ENCODE measurements at places on chromosomes 11 and 22. TPM values are rescaled to one million over a fixed set of nuclear protein-coding genes. Genes with fewer than 3 reads are reported as not detected.
A peak's percentile ranks its signal among the peaks of the same experiment; 100 is the strongest.

The OSM gene
- not detected for total RNA-seq

The APLNR gene
- total RNA-seq: not detected

The TMEM121B gene
- total RNA-seq: 0.82 TPM

The CLDN5 gene
- total RNA-seq: not detected

The RIC3 gene
- not detected for total RNA-seq

The EIF4G2 gene
- total RNA-seq: 1,287 TPM

The CCDC87 gene
- 1.0 TPM for total RNA-seq

The FAT3 gene
- not detected for total RNA-seq

The PRR5L gene
- not detected for total RNA-seq

DNA sequence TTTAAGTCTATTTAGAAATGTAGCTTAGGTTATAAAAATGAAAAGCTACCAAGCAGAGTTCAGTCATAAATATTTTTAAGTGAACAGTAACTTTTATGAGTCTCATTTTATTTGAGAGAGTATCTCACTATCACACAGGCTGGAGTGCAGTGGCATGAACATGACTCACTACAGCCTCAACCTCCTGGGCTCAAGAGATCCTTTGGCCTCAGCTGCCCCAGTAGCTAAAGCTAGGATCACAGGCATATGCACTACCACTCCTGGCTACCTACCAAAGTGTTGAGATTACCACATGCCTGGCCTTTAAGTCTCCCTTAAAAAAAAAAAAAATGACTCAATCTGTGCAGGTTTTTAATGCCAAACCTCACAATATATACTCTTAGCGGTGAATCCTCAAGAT is 34.7 kb upstream of the CLNS1A start:
- peaks cover 14% of the 10 kb centered on the region for H3K4me1 ChIP-seq
- no peak for DNase-seq
- peaks cover 9% of the 10 kb centered on the region for H3K36me3 ChIP-seq

- no peak overlapping the region for H3K27ac ChIP-seq
- H3K27me3 ChIP-seq: no peaks in the 10 kb centered on the region
- peak; percentile 13 for DNase-seq
- no peaks in the 10 kb centered on the region for H3K36me3 ChIP-seq
Observed at GRCh38 chr22:47012589-47013370, 250.3 kb downstream of the TBC1D22A start.

DNA sequence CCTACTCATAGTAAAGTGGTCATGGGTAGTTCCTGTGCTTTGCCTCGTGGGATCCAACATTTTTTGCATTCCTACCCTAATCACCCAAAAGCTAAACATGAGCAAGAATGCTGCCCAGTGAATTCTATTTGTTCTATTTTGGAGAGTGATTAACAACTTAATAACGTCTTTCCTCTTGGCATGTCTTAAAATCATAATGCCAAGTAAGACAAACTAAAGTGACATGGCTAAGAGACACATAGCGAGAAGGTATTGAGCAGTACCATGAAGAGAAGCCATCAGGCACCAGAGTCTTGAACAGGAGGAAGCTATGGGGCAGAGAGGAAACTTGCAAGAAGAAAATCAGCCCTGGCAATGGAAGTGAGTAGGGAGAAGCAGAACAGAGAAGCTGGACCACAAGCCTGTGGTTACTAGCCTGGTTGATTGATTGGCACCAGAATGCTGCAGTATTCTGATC is 32.0 kb downstream of the EXPH5 start:
- H3K27ac ChIP-seq: peak overlapping the region; percentile 58
- peaks cover 27% of the 10 kb centered on the region for H3K4me1 ChIP-seq
- no peak for DNase-seq
- H3K4me3 ChIP-seq: no peak overlapping the region
- H3K27me3 ChIP-seq: no peaks in the 10 kb centered on the region

GRCh38 chr22:39135092-39135896 is 17.2 kb downstream of the CBX7 start:
- H3K27ac ChIP-seq: no peak overlapping the region
- H3K27me3 ChIP-seq: no peaks in the 10 kb centered on the region
- DNase-seq: peak; percentile 68
- peaks cover 13% of the 10 kb centered on the region for H3K4me1 ChIP-seq
- H3K36me3 ChIP-seq: no peaks in the 10 kb centered on the region
- no peak overlapping the region for H3K4me3 ChIP-seq

DNA sequence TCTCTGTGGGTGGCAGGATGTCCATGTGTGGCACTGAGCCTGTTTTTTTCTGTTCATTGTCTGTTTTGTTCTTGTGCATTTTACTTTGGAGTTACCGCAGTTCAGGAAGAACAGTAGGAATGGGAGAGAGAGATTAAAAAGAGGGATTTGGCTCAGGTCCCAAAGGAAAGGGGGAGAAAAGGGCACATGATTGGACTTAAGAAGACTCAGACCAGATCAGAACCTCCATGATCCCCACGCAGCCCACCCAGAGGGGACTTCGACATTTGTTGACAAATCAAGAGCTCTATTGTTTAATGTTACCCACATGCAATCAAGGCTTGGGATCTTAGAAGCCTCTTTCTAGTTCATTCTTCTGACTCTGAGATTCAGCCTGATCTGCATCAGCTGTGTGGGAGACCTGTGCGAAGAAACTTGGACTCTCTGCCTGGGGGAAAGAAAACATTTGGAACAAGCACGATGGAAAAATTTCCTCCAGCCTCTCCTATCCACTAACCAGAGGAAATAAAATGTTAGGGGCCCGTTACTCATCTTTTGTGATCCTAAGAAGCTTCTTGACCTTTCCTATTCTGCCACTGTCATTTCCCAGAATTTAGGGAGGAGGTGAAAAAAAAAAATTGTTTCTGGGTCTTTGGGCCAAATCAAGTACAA is 119.2 kb downstream of the SPON1 start:
- no peak overlapping the region for H3K27ac ChIP-seq
- H3K4me1 ChIP-seq: peaks cover 4% of the 10 kb centered on the region
- H3K4me3 ChIP-seq: no peak overlapping the region
- H3K27me3 ChIP-seq: no peaks in the 10 kb centered on the region
- no peaks in the 10 kb centered on the region for H3K36me3 ChIP-seq
- no peak for DNase-seq

GRCh38 chr22:46813816-46814597 is 51.6 kb downstream of the TBC1D22A start:
- no peak overlapping the region for H3K4me3 ChIP-seq
- DNase-seq: no peak
- H3K36me3 ChIP-seq: no peaks in the 10 kb centered on the region
- peak overlapping the region; percentile 55 for H3K27ac ChIP-seq
- peaks cover 26% of the 10 kb centered on the region for H3K4me1 ChIP-seq

GRCh38 chr22:30742291-30743256 is 47.9 kb downstream of the OSBP2 start:
- H3K4me3 ChIP-seq: no peak overlapping the region
- no peaks in the 10 kb centered on the region for H3K4me1 ChIP-seq
- no peaks in the 10 kb centered on the region for H3K27me3 ChIP-seq
- DNase-seq: no peak
- H3K27ac ChIP-seq: no peak overlapping the region

DNA sequence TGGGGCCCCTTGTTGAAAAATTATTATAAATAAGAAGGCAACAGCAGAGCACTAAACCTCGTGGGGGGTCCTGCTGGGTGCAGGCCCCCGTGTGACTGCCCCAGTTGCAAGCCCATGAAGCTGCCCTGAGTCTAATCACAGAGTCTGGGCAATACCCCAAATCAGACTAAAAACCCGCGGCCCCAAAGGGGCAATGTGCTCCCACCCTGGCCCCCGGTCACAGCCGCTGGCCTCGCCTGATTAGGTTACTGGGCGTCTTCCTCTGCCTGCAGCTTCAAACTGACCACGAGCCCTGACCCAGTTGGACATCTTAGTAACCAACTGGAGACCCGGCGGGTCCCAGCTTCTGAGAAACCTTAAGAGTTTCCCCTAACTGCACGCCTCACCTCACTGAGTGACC is 1.6 kb downstream of the CXCR5 start:
- no peaks in the 10 kb centered on the region for H3K27me3 ChIP-seq
- no peaks in the 10 kb centered on the region for H3K36me3 ChIP-seq
- no peak overlapping the region for H3K4me3 ChIP-seq
- no peak for DNase-seq

GRCh38 chr22:47591016-47591415 is 828.6 kb downstream of the TBC1D22A start:
- no peak for DNase-seq
- H3K4me1 ChIP-seq: no peaks in the 10 kb centered on the region
- H3K4me3 ChIP-seq: no peak overlapping the region
- H3K27ac ChIP-seq: no peak overlapping the region
- H3K27me3 ChIP-seq: no peaks in the 10 kb centered on the region
- H3K36me3 ChIP-seq: no peaks in the 10 kb centered on the region

DNA sequence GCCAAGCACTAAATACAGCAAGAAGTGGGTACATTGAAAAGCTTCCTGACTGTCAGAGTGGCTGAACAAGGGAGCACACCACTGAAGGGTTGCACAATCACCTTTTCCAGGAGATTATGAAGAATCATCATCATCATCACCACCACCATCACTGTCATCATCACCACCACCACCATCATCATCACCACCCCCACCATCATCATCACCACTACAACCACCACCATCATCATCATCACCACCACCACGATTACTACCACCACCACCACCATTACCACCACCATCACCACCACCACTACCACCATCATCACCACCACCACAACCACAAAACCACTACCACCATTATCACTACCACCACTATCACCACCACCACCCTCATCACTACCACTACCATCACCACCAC is 147.9 kb upstream of the TBCEL start:
- no peaks in the 10 kb centered on the region for H3K4me1 ChIP-seq
- no peaks in the 10 kb centered on the region for H3K27me3 ChIP-seq
- no peaks in the 10 kb centered on the region for H3K36me3 ChIP-seq
- H3K4me3 ChIP-seq: no peak overlapping the region
- DNase-seq: no peak

- H3K27ac ChIP-seq: no peak overlapping the region
- H3K36me3 ChIP-seq: no peaks in the 10 kb centered on the region
- no peaks in the 10 kb centered on the region for H3K27me3 ChIP-seq
- H3K4me3 ChIP-seq: no peak overlapping the region
- DNase-seq: no peak
Observed at GRCh38 chr22:35567351-35568141, 26.9 kb downstream of the RASD2 start.

- no peaks in the 10 kb centered on the region for H3K36me3 ChIP-seq
- no peak overlapping the region for H3K4me3 ChIP-seq
- no peak overlapping the region for H3K27ac ChIP-seq
- no peaks in the 10 kb centered on the region for H3K4me1 ChIP-seq
- peak; percentile 49 for DNase-seq
Observed at GRCh38 chr22:35102663-35103062, 36.7 kb downstream of the ISX start.

DNA sequence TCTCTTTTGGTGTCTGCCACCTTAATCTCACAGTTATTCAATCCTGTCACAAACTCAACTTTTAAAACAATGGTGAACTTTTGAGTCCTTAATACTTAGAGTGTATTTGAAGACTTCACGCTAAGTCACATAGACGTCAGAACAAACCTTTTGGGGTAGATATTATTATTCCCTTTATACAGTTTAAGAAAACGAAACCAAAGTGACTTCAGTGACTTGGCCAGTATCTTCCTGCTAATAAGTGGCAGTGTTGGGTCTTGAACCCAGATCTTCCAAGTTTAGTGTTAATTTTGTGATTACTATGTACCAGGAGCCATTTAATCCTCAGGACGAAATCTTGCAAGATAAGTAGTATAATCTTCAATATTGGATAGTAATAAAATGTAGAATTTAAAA is 691 bp downstream of the CEP295 start:
- no peak for DNase-seq
- H3K4me1 ChIP-seq: peaks cover 11% of the 10 kb centered on the region
- H3K27me3 ChIP-seq: no peaks in the 10 kb centered on the region
- H3K27ac ChIP-seq: peak overlapping the region; percentile 90
- no peaks in the 10 kb centered on the region for H3K36me3 ChIP-seq
- peak overlapping the region; percentile 86 for H3K4me3 ChIP-seq

- no peaks in the 10 kb centered on the region for H3K4me1 ChIP-seq
- no peaks in the 10 kb centered on the region for H3K36me3 ChIP-seq
- no peak for DNase-seq
- no peaks in the 10 kb centered on the region for H3K27me3 ChIP-seq
Observed at GRCh38 chr11:122248939-122249338, 132.9 kb upstream of the BLID start.

GRCh38 chr22:35299217-35299672 is 449 bp upstream of the TOM1 start:
- no peaks in the 10 kb centered on the region for H3K36me3 ChIP-seq
- H3K4me1 ChIP-seq: peaks cover 3% of the 10 kb centered on the region
- no peak for DNase-seq
- H3K27ac ChIP-seq: peak overlapping the region; percentile 96

GRCh38 chr11:8018484-8019313 is 31.6 kb downstream of the EIF3F start:
- no peak for DNase-seq
- no peaks in the 10 kb centered on the region for H3K36me3 ChIP-seq
- no peaks in the 10 kb centered on the region for H3K4me1 ChIP-seq
- H3K4me3 ChIP-seq: no peak overlapping the region
- no peaks in the 10 kb centered on the region for H3K27me3 ChIP-seq
- H3K27ac ChIP-seq: no peak overlapping the region

- no peaks in the 10 kb centered on the region for H3K27me3 ChIP-seq
- H3K36me3 ChIP-seq: peaks cover 4% of the 10 kb centered on the region
- no peak overlapping the region for H3K4me3 ChIP-seq
- H3K4me1 ChIP-seq: no peaks in the 10 kb centered on the region
- no peak for DNase-seq
Observed at GRCh38 chr22:19463491-19464469, 15.2 kb downstream of the UFD1 start.

DNA sequence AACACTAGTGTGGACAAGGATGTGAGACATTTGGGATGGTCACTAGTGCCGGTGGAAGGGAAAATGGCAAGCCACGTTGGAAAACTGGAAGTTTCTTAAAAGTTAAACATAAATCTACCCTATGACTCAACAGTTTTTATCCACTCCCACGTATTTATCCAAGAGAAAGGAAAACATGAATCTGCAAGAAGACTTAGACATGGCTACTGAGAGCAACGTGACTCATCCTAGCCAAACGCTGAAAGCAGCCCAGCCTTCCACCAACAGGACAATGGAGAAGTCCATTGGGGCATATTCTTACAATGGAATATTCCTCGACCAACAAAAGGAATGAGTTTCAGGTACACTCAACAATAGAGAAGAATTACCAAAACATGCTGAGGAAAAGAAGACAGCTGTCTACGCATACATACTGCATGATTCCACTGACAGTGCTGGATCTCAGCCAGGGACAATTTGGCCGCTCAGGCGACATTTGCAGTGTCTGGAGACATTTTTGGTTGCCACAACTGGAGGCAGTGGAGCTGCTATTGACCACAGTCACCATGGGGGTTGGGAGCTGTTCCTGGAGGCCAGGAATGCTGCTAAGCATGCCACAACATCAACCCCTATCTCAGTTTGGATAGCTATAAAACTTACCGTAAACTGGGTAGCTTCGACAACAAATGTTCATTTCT is 21.2 kb downstream of the SYT13 start:
- no peaks in the 10 kb centered on the region for H3K27me3 ChIP-seq
- peaks cover 12% of the 10 kb centered on the region for H3K4me1 ChIP-seq

- H3K4me1 ChIP-seq: no peaks in the 10 kb centered on the region
- DNase-seq: no peak
- no peak overlapping the region for H3K27ac ChIP-seq
- no peaks in the 10 kb centered on the region for H3K27me3 ChIP-seq
Observed at GRCh38 chr11:38014405-38014804, 1416.4 kb upstream of the RAG2 start.

- DNase-seq: no peak
- H3K27me3 ChIP-seq: no peaks in the 10 kb centered on the region
Observed at GRCh38 chr11:59727426-59727825, 13.8 kb upstream of the OR10V1 start.

GRCh38 chr11:101051677-101052076 is 77.9 kb downstream of the PGR start:
- H3K27me3 ChIP-seq: no peaks in the 10 kb centered on the region
- H3K4me3 ChIP-seq: no peak overlapping the region
- H3K4me1 ChIP-seq: no peaks in the 10 kb centered on the region
- no peak for DNase-seq
- H3K36me3 ChIP-seq: no peaks in the 10 kb centered on the region
- H3K27ac ChIP-seq: no peak overlapping the region
